Mucosa of gallbladder (tissue), 1 donor: ENCODE measurements at places on chromosomes 5 and 9.

DNA sequence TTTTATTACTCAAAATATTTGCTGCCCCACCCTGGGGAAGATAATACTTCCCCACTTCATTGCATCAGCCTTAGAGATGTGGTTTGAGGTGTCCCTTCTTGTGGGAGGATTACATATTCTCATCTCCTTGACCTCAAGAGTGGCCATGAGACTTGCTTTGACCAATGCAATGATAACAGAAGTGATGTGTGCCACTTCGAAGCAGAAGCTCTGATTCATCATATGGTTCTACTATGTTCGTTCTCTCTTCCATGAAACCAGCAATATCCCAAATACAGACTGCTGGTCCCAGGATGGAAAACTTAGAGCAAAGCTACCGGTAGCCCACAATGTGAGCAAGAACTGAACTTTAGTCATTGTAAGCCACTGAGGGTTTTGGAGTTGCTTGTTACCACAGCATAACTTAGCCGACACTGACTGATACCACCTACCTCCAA, 92.0 kb downstream of the THBS4 start:
- DNase-seq, result no peak

GRCh38 chr9:134455934-134456755, 129.9 kb downstream of the RXRA start:
- peak; percentile 83 for DNase-seq

DNA sequence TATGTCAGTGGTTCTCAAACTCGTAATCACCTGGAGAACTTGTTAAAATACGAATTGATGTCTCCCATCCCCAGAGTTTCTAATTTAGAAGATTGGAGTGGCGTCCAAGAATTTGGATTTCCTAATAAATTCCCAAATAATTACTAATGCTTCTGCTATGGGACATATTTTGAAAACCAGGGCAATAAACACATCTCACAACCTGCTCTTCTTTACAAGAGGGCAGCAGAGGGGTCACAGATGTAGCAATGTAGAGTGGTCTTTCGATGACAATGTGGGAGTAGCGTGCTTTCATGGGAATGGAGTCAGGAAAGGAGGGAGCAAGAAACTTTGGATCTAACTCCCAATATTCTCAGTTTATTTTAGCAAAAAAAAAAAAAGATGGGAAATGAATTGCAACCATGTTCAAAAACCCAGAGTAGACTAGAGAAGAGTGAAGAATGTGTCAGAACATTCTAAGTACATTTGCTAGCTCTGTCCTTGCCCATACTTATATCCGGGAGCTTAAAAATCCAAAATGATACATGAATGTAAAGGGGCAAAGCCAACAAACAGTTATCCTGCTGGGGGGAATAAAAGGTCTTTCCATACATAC, 33.8 kb upstream of the ALDH1A1 start:
- DNase-seq, result no peak

DNA sequence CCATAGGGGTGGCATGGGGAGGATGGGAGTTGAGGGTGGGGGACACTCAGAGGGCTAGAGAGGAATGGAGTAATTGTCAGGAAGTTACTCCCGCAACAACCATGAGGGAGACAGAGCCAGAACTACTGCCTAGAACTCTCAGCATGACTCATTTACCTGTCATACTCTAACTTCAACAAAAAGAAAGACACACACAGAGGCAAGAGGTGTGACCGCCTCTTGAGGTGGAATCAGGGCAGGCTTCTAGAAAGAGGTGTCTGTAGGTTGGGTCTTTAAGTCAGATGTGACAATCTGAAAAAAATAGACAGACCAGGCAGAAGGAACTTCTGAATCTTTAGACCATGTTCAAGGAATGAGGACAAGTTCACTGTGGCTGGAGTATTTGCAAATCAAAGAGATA, 73.4 kb downstream of the GABBR2 start:
- DNase-seq, result no peak

DNA sequence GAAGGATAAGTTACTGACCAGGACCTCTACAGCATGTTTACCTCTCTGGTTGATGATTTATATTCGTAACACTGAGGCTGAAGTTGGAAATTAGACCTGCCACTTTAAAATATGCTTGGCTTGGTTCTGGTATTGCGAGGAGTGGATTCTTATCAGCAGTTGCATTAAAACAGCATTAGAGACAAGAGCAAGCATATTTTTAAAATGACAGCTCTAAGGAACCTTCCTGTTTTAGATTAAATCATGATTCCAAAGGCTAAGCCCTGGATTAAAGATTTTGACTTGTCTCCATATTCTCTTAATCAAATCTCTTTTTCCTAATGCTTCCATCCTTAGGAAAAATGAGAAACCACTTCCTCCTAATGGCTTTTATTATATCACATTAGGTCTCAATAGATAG, 277.8 kb downstream of the KCTD16 start:
- DNase-seq, result no peak

DNA sequence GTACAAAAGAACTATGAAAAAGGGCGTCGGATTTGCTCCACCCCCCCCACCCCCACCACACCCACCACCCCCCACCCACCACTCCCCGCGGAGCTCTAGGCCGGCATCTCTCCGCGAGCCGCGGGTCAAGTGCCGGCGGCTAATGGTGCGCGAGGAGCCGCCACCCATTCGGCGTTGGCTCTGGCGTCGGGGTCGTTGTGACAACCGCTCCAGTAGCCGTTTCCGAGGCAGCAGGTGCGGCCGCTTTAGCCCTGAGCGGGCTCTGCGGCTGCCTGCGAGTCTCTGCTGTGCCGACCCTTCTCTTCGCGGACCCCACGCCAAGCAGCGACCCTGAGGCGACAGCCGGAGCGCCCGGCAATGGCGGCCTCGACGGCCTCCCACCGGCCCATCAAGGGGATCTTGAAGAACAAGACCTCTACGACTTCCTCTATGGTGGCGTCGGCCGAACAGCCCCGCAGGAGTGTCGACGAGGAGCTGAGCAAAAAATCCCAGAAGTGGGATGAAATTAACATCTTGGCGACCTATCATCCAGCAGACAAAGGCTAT, at the start of gene PPP1R2B:
Gene PPP1R2B (plus strand): TSS at position 90 of the 546 bp plus-strand sequence. CDS start 268 bp downstream, at position 358.
- DNase-seq, result no peak

DNA sequence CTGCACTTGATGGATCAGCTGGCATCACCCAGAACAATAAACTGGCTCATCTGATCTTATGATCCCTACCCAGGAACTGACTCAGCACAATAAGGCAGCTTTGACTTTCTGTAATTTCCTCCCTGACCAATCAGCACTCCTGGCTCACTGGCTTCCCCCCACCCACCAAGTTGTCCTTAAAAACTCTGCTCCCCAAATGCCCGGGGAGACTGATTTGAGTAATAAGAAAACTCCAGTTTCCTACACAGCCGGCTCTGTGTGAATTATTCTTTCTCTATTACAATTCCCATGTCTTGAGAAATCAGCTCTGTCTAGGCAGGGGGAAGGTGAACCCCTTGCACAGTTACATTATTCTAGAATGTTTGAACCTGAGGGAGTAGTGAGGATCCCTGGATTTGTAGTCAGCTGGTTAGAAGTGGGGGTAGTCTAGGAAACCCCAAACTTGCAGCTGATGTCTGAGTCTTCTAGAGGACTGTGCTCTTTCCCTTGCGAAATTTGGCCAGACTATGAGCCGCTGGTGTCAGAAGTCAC, 111.7 kb upstream of the NEK6 start:
- DNase-seq, result no peak

DNA sequence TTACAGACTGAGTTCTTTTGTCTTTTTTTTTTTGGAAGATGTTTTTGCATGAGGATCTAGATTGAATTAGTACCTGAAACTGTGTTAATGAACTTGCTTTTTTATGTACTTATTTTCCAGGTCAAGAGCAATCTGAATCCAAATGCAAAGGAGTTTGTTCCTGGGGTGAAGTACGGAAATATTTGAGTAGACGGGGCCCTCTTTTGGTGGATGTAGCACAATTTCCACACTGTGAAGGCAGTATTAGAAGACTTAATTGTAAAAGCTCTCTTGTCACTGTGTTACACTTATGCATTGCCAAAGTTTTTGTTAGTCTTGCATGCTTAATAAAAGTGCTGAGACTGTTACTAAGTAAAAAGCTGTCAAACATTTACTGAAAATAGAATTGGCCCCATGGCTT, 14.5 kb downstream of the SLC23A1 start:
- no peak for DNase-seq

DNA sequence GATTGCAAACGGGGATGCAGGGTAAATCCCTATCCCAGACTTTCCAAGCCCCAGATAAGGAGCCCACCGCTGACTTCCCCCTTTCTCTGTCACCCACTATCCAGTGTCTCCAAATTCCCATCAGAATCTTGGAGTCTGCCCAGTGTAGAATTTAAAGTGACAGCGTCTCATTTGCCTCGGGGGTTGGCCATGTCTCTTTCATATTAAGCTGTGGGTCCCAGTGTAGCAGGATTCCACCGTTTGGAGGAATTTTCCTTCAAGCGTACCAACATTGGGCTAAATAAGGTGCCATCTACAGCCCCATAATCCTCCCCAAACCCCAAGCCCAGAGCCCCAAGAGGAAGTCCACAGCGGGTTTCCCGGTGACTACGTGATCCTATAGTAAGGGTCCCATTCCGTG, 1.1 kb downstream of the BRINP1 start:
- DNase-seq, result no peak

DNA sequence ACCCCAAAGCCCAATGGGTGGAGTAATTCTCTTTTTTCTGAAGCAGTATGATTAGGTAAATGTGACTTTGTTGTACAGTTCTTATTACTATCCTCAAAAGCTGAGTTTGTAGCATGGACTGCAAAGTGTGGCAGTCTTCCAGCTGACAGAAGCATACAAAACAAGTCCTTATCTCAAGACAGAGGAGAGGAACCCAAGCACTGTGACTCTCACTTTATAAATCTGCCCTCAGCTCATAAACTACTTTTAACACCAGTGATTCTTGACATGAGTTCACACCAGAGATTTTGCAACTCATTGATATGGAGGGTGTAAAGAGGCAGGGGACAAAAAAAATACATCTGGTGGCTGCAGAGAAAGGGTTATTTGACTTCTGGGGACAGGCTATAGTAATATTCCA, 251.6 kb downstream of the NTRK2 start:
- no peak for DNase-seq

- DNase-seq, result peak; percentile 69
These were observed 46.1 kb upstream of the ZBED3 start for GRCh38 chr5:77133061-77133758.

- no peak for DNase-seq
These were observed 16.9 kb upstream of the NIPAL4 start for GRCh38 chr5:157443041-157443549.

- no peak for DNase-seq
These were observed 626.7 kb downstream of the BNC2 start for GRCh38 chr9:16243798-16244197.

DNA sequence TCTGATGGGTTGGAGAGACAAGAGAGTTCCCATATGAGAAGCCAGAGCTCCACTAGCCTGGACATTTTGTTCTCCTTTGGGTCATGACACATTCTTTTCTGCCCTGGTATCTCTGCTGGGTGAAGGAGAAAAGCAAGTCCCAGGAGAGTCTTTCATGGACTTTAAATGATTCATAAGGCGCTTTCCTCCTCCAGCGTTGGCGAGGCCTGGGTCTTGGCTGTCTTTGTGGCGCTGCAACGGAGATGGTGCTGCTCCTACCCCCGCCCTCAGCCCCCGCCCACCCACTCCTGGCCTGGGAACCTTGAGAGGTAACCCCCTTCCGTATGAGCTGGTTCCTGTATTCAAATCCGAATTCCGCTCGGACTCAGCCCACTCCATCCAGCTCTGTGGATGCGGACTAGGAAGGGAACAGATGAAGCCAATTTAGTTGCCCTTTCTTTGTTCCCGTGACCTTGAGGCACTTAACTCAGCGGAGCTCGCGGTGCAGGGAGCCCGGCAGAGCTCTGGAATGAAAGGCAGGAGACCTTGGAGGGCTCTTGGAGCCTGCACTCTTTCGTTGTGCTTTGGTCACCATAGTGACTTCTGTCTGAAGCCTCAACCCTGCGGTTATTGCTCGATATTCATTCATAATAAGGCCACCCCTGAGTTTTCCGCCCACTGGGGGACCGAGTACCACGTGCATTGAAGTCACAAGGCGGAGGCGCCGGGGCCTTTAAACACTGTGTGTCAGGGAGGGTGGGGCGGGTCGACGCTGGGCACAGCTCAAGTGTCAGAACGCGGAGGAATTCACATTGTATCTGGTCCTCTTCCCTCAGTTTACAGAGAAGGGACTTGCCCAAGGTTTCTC, 14.0 kb upstream of the PWWP2A start:
- peak; percentile 16 for DNase-seq

DNA sequence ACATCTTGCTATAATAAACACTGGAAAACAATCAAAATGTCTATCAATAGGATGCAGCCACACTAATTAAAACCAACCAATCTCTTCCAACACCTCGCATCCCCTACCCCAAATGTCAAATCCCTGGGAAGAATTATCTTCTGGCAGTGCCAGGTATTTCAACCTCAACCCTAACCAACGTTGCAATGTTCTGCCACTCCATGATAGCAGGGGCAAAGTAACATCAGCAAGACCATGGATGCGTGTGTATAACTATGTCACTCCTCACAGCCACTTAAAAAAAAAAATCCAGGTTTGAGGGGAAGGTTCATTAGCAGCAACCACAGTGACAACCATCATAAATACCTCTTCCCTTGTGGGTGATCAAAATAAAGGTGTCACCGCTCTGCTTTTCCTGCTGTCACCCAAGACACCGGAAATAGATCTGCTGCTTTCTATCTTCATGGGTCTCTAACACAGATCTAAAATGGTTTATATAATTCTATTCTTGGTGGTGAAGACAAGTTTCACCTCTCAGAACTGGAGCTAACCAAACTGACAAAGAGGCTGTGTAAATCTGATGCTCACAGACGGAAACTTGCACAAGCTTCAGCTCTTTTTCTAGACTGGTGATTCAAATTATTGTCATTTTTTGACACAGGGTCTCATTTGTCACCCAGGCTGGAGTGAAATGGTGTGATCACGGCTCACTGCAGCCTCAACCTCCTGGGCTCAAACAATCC, 9.9 kb downstream of the HSPA9 start:
- no peak for DNase-seq

DNA sequence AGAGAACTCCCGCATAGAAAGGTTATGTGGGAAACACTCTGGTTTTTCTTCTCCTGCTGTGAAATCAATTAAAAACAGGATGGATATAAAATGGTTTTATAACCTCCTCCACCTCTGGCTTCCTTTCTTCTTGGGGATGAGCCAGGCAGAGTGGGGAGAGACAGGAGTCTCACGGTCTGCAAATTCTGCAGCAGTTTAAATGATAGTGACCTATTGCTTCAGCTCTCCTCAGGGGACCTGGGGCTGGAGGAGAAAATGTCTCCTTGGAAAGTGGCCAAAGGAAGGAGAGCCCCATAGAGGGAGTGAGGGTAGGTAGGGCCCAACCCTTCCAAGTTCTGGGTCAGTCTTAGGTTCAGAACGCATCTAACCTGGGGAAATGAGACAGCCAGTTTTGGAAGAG, 118.8 kb downstream of the MTX3 start:
- no peak for DNase-seq
